Naive thymus-derived CD8-positive, alpha-beta T cell (primary cell): ENCODE measurements at places on chromosomes 11 and 22.

- no peak for DNase-seq
These were observed 69.3 kb downstream of the MICAL3 start for GRCh38 chr22:17954860-17955587.

DNA sequence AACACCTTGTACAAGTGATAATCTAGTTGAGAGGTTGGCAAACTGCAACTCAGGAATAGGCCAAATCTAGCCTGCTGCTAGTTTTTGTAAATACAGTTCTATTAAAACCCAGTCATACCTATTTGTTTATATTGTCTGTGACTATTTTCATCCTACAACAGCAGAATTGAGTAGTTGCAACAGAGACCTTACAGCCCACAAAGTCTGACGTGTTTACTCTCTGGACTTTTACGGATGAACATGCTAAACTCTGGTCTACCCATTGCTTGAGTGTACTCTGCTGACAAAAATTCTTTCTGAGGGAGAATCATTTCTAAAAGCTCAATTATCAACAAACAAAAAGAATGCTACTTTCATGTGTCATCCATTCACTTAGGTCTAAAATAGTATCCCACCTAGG, 287.0 kb downstream of the DYNC2H1 start:
- DNase-seq = no peak

DNA sequence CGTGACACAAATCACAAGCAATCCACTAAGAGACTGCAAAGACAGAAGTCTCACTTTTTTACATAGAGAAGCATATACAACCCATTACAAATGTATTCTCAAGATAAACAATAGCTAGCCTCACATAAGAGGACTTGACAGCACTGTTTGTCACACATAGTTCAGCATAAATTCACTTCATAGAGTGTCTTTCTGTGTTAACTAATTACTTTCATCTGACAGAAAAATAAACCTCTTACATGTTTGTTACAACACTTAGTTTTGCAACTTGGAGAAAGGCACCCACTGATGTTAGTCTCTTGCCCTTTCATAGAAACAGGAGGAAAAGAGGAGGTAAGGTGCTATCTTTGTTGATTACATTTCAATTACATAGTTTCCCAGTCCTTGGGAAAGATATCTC, 2221.9 kb upstream of the RAG2 start:
- no peak for DNase-seq

DNA sequence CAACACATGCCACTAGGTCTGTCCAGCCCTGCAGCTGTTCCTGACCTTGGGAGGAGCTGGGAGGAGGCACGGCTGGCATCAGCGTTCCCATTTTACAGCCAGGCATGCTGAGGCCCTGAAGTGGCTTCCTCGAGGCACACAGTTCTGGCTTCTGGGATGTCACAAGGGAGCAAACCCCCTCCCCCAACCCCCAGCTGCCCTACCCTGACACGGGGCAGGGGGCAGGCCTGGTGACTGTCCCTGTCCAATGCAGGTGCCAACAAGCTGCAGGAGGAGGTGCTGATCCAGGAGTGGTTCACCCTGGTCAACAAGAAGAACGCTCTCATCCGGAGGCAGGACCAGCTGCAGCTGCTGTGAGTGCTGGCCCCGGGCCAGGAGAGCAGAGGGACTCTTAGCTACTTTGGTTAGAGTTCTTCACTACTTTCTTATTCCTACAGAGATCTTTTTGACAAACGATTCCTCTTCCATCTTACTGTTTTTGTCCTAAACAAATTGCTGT, 5.3 kb downstream of the KCNK7 start:
- DNase-seq = no peak

DNA sequence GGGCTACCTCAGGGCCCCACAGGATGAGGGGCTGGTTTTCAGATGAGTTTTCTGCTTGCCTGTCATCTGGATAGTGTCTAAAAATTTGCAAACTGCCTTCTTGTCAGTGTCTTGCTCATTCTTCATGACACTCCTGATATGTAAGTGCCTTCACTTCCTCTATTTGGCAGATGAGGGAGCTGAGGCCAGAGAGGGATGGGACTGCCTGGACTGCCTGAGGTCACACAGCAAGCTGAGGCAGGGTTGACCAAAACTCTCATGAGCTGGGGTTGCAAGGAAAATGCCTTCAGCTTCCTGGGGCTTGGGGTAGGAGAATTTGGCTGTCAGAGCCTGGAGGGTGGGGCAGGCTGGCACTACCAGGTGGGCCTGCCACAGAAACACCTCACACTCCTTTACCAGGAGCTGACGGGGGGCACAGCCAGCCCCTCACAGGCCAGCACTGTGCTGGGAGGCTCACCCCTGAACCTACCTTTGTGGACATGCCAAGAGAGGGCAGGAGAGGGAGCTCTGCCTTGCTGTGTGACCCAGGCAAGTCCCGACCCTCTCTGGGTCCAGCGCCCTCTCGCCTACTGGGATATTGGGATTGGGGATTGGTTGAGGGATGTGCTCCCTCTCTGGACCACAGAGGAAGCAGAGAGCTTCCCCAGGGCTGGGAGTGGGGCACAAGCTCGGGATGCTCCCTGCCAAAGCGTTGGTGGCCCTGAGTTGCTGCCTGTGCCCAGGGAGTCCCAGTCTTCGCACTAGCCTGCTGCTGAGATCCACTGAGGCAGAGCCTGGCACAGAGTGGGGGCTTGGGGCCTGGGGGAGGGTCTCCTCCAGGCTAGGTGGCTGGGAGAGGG, 1.9 kb upstream of the P2RY6 start:
- DNase-seq = no peak

- DNase-seq = no peak
These were observed 132.0 kb downstream of the ELP4 start for GRCh38 chr11:31641477-31642062.

GRCh38 chr11:27700351-27701301, at the start of gene BDNF:
BDNF (minus strand) TSS chr11:27700455; CDS start chr11:27658564, 41,891 bp downstream.
- no peak for DNase-seq
